ENCODE measurements at places on chromosomes 4 and X.

- H3K4me3 ChIP-seq: no peak overlapping the region
- H3K36me3 ChIP-seq: no peaks in the 10 kb centered on the region
- no peaks in the 10 kb centered on the region for H3K4me1 ChIP-seq
- H3K27me3 ChIP-seq: no peaks in the 10 kb centered on the region
- H3K27ac ChIP-seq: no peak overlapping the region
Observed at GRCh38 chrX:21581479-21581878, 76.7 kb downstream of the KLHL34 start.

- H3K27me3 ChIP-seq: no peaks in the 10 kb centered on the region
- no peak overlapping the region for H3K27ac ChIP-seq
- no peak for DNase-seq
- no peaks in the 10 kb centered on the region for H3K36me3 ChIP-seq
Observed at GRCh38 chr4:139814323-139815015, 148.8 kb downstream of the MGST2 start.

- H3K4me3 ChIP-seq: no peak overlapping the region
- DNase-seq: no peak
- no peaks in the 10 kb centered on the region for H3K4me1 ChIP-seq
- no peaks in the 10 kb centered on the region for H3K36me3 ChIP-seq
Observed at GRCh38 chr4:138320030-138320429, 77.9 kb upstream of the SLC7A11 start.

- no peaks in the 10 kb centered on the region for H3K36me3 ChIP-seq
- no peaks in the 10 kb centered on the region for H3K4me1 ChIP-seq
- H3K4me3 ChIP-seq: no peak overlapping the region
- no peak overlapping the region for H3K27ac ChIP-seq
Observed at GRCh38 chr4:89164400-89164799, 53.1 kb downstream of the TIGD2 start.

GRCh38 chr4:174277433-174277832, 6.0 kb downstream of the FBXO8 start:
- DNase-seq: no peak
- H3K4me3 ChIP-seq: no peak overlapping the region
- no peak overlapping the region for H3K27ac ChIP-seq
- H3K27me3 ChIP-seq: no peaks in the 10 kb centered on the region

GRCh38 chr4:40055511-40055862, 1.2 kb upstream of the N4BP2 start:
- peaks cover 21% of the 10 kb centered on the region for H3K4me1 ChIP-seq
- H3K27ac ChIP-seq: peak overlapping the region; percentile 83
- no peaks in the 10 kb centered on the region for H3K36me3 ChIP-seq
- H3K4me3 ChIP-seq: peak overlapping the region; percentile 69

- H3K4me1 ChIP-seq: peaks cover 6% of the 10 kb centered on the region
- H3K36me3 ChIP-seq: no peaks in the 10 kb centered on the region
- no peak overlapping the region for H3K4me3 ChIP-seq
- no peak overlapping the region for H3K27ac ChIP-seq
Observed at GRCh38 chr4:183399126-183399522, 45.3 kb upstream of the CDKN2AIP start.

DNA sequence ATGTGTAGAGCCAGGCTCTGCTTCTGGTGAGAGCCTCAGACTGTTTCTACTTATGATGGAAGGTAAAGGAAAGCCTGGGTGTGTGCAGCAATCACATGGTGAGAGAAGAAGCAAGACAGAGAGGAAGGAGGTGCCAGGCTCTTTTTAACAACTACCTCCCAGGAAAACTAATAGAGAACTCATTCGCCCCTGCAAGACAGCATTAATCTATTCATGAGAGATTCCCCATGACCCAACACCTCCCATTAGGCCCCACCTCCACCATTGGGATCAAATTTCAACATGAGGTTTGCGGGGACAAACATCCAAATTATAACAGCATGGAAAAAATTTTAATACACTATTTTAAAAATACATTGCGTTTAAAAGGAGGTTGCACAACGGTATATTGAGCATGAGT, 24.7 kb upstream of the GRIA3 start:
- no peaks in the 10 kb centered on the region for H3K4me1 ChIP-seq
- H3K36me3 ChIP-seq: no peaks in the 10 kb centered on the region
- H3K4me3 ChIP-seq: no peak overlapping the region
- DNase-seq: no peak
- no peaks in the 10 kb centered on the region for H3K27me3 ChIP-seq
- H3K27ac ChIP-seq: no peak overlapping the region

- H3K4me1 ChIP-seq: no peaks in the 10 kb centered on the region
- DNase-seq: no peak
- H3K27ac ChIP-seq: no peak overlapping the region
- no peaks in the 10 kb centered on the region for H3K36me3 ChIP-seq
Observed at GRCh38 chr4:168562041-168562571, 65.3 kb downstream of the PALLD start.

GRCh38 chr4:125267630-125268029, 47.1 kb upstream of the FAT4 start:
- H3K4me1 ChIP-seq: no peaks in the 10 kb centered on the region
- no peaks in the 10 kb centered on the region for H3K27me3 ChIP-seq
- H3K27ac ChIP-seq: no peak overlapping the region
- DNase-seq: no peak
- H3K36me3 ChIP-seq: no peaks in the 10 kb centered on the region

DNA sequence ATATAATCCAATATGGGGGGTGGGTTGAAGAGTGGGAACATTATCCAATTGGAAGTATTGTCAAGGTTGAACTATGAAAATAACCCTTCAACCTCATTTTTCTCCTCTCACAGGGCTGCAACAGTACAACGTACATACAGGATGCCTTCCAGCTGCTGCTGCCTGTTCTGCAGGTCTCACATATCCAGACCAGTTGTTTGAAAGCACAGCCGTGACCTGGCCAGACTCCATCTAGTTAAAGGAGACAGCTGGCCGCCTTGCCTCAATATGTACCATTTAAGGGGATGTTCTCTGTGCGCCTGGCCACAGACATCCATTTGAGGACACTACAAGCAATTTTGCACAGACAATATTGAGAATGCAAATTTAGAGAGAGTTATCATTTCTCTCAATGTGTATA, 75.7 kb downstream of the FAM114A1 start:
- no peak overlapping the region for H3K27ac ChIP-seq
- no peak for DNase-seq
- no peaks in the 10 kb centered on the region for H3K4me1 ChIP-seq
- no peak overlapping the region for H3K4me3 ChIP-seq

DNA sequence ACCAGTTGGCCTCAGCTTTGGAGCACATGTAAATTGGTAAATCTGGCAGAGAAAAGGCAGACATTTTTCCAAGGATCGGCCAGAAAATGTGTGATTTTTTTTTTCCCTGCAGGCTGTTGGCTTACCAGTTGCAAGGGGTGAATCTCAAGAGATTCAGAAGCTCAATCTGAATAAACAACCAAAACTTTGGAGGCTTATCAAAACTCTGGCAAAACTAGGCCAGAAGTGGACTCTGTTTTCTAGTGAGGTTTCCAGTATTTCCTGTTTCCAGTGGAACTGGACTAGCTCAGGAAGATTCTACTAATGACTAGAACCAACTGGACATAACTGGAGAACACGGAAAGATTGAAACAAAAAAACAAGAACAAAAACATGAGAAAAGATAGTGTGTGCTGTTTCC, 191.3 kb downstream of the SMIM20 start:
- H3K36me3 ChIP-seq: no peaks in the 10 kb centered on the region
- H3K4me1 ChIP-seq: no peaks in the 10 kb centered on the region
- DNase-seq: no peak
- H3K27ac ChIP-seq: no peak overlapping the region
- no peaks in the 10 kb centered on the region for H3K27me3 ChIP-seq

DNA sequence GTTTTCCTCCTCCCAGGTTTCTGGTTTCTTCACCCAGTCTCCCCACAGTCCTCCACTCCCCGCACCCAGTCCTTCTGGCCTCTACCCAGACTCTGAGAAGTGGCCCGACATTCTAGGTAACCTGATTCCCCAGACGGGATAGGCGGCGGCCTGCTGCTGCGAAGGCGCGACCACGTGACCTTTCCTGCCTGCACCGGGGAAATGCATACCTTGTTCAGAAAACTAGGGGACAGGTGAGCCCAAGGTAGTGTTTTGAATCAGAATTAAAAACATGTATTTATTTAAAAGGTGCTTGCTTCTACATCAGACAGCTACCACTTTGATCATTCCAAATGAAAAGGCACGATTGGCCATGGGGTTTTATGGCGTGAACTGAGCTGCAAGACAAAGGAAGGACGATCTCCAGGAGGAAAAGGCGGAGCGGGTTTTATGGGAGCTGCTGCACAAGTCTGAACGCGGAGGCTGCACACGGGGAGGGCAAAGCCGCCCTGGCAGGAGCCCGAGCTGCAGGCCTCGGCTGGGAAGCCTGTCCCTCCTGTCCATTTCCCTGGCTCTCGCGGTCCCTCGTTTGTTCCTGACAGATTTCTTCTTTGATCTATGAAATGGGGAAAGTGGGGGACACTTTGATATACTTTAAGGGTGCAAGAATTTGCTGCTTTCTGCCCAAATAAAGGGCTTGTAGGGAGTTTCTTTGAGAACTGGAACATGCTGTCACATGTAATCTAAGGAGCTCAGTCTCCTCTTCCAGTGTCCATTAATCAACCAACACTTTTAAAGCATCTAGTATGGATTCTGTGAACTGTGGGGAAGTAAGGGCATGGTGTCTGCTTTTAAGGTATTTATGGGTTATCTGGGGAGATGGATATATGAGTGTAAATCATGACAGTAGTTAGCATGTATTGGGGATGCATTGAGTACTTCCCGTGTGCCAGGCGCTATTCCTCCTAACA, 150.9 kb downstream of the SPRY1 start:
- no peak for DNase-seq
- H3K4me3 ChIP-seq: no peak overlapping the region
- H3K27me3 ChIP-seq: no peaks in the 10 kb centered on the region
- no peak overlapping the region for H3K27ac ChIP-seq

- H3K36me3 ChIP-seq: peaks cover 22% of the 10 kb centered on the region
- peak; percentile 83 for DNase-seq
- peaks cover 21% of the 10 kb centered on the region for H3K4me1 ChIP-seq
- H3K27ac ChIP-seq: peak within 1 kb of the TSS; percentile 96
- H3K4me3 ChIP-seq: peak within 1 kb of the TSS; percentile 97
Observed at GRCh38 chrX:12974796-12975669, at the start of gene TMSB4X. TMSB4X (plus strand) TSS chrX:12975110.

- H3K4me1 ChIP-seq: no peaks in the 10 kb centered on the region
- no peaks in the 10 kb centered on the region for H3K36me3 ChIP-seq
- H3K27ac ChIP-seq: no peak overlapping the region
- H3K27me3 ChIP-seq: no peaks in the 10 kb centered on the region
- DNase-seq: no peak
Observed at GRCh38 chr4:101315786-101316185, 31.5 kb downstream of the PPP3CA start.

DNA sequence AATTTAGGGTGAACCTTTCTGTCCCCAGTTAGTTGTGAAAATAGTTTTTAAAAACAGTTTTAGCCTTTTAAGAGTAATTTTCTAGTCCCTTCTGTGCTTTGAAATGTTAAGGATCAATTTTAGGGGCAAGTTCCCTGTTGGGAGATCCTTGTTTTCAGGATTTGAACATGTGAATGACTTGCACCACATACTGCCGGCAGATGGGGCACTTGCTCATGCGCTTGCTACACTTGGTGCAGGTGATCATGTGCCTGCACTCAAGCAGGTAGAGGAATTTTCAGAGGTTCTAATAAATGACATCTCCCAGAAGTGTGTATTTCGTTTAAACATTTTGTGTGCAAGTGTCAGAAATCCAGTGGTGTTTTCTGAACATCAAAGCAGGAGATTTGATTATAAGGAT, 195.9 kb downstream of the CHM start:
- H3K27ac ChIP-seq: no peak overlapping the region
- DNase-seq: no peak
- no peaks in the 10 kb centered on the region for H3K27me3 ChIP-seq
- no peak overlapping the region for H3K4me3 ChIP-seq

DNA sequence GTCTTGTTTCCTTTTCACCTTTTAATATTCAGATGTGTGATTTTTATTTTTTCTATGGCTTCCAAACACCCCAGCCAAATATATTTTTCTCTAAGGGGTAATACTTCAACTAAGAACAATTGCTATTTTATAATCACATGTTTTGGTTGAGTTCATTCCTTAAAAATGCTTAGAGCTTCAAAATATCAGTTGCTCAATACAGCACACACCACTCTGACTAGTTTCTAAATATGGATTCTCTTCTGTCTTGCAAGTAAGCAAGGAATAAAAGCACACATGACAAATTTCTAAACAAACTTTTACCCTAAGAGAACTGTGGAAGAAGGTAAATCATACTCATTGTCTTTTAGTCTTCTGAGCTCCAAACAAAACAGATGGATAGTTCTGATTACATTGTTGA, 27.2 kb downstream of the ANTXR2 start:
- no peaks in the 10 kb centered on the region for H3K27me3 ChIP-seq
- H3K36me3 ChIP-seq: no peaks in the 10 kb centered on the region
- H3K4me1 ChIP-seq: no peaks in the 10 kb centered on the region
- no peak for DNase-seq
- H3K27ac ChIP-seq: no peak overlapping the region

DNA sequence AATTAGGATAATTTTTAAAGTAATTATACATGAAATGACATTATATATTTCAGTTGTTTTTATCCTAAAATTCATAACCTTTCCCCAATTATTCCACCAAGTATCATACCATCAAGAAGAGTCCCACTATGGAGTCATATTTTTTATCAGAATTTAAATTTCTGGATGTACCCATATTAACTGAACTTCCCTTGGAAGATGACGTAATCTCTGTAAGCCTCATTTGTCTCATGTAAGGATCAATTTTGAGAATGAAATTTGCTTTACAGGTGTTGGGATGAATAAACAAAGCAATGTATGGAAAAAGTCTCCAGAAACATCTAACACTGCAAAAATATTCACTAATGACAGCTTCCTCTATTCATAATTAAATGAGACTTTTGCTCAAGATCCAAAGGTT, 147.5 kb downstream of the NPFFR2 start:
- no peaks in the 10 kb centered on the region for H3K36me3 ChIP-seq
- H3K27ac ChIP-seq: no peak overlapping the region
- H3K4me3 ChIP-seq: no peak overlapping the region
- no peaks in the 10 kb centered on the region for H3K27me3 ChIP-seq
- no peak for DNase-seq

DNA sequence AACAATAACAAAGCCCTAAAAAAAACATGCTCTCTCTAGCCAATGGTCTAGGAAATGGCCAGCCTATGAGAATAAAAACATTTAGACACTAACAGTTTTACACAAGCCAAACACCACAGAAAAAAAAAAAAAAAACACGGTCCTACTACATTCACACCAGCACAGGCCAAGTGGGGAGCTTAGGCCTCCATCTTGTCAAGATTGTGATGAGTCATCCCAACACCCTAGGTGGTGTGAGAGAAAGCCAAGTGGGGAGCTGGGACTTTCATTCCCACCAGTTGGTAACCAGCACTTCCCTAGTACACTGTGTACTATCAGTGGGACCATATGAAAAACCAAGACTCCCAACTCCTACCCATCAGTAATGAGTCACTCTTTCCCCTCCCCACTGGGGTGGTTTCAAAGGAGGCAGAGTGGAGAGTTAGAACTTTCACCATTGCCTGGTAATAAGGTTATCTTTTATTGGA, 95.6 kb downstream of the ADAMTS3 start:
- H3K4me1 ChIP-seq: no peaks in the 10 kb centered on the region
- DNase-seq: no peak
- H3K4me3 ChIP-seq: no peak overlapping the region
- no peaks in the 10 kb centered on the region for H3K36me3 ChIP-seq
- no peak overlapping the region for H3K27ac ChIP-seq

All from CD8-positive, alpha-beta memory T cell (primary cell).